ENCODE measurements at places on chromosomes 3 and 15. TPM values are rescaled to one million over a fixed set of nuclear protein-coding genes. Genes with fewer than 3 reads are reported as not detected.

ELL3 gene
- total RNA-seq, result 4.1 TPM

DNA sequence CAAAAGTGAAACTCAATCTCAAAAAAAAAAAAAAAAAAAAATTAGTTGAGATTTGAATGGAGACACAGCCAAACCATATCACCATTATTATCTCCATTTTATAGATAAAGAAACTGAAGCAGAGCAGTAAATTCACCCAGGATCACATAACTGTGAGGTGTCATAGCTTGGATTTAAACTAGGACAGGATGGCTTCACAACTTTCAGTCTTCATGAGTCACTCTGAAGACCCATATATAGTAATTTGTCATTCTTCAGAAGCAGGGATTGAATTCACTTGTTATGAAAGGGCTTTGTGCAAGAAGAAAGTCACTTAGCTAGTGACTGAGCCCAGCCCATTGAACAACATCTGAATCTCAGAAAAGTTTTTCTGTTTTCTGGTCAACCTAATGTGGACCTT is 60.5 kb upstream of the LRIG1 start:
- peaks cover 6% of the 10 kb centered on the region for H3K4me1 ChIP-seq
- H3K27me3 ChIP-seq, result no peaks in the 10 kb centered on the region
- H3K36me3 ChIP-seq, result no peaks in the 10 kb centered on the region
- DNase-seq, result no peak
- H3K4me3 ChIP-seq, result no peak overlapping the region

- no peaks in the 10 kb centered on the region for H3K27me3 ChIP-seq
- peaks cover 4% of the 10 kb centered on the region for H3K4me1 ChIP-seq
- H3K4me3 ChIP-seq, result no peak overlapping the region
Observed at GRCh38 chr15:90839187-90840071, 29.0 kb upstream of the FURIN start.

IRAK2 gene
- 2.5 TPM for total RNA-seq

DNA sequence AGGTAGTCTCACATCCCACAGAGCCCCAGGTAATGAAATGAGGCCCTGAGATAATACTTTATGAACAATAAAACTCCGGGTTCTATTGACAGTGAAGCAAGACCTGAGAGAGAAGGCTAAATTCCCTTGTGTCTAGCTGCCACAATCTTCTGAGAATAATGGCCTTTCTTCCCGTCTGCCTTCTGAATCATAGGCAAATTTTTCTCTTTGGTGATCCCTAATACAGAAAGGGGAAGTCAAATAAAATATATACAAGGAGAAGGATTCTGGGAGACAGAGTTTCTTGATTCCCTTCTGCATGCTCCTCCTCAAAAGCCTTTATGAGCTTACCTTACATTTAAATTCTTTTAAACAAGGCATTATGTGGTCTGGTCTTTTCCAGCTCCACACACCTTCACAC is 29.9 kb upstream of the CCR2 start:
- no peaks in the 10 kb centered on the region for H3K36me3 ChIP-seq
- DNase-seq, result no peak
- H3K27me3 ChIP-seq, result peaks cover 34% of the 10 kb centered on the region
- H3K4me1 ChIP-seq, result no peaks in the 10 kb centered on the region

TTLL13 gene
- total RNA-seq, result 0.58 TPM

DNA sequence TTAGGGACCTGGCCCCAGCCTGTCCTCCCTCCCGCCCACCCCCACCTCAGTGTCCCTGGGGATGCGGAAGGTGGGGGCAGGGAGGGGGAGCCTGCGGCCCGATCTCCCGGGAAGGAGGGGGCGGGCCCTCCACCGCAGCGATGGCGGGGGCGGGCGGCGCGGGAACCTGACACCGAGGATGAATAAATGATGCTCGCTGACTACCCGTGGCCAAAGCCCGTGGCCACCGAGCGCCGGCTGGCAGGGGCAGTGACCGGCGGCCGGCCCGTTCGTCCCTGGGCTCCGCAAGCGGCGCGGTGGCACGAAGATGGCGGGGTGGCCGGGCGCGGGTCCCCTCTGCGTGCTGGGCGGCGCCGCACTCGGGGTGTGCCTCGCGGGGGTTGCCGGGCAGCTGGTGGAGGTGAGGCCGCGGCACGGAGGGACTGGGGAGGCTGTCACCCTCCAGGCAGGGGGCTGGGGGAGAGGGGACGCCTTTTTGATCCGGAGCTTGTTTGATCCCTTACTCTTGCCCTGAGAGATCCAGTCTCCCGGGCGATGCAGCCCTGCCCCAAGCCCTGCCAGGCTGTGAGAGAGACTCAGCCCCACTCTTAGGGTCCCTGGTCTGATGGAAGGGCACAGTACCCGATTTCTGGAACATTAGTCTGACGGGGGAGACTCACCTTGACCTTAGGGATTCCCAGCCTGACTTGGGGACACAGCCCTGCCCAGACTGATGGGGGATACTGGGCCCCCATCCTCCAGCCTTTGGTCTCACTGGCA is at the start of gene TMIE:
TMIE (plus strand) TSS at position 212 of the 759 bp plus-strand sequence; CDS start at position 308, 96 bp downstream.
- H3K27me3 ChIP-seq, result peaks cover 11% of the 10 kb centered on the region
- H3K27ac ChIP-seq, result no peak within 1 kb of the TSS
- no peaks in the 10 kb centered on the region for H3K36me3 ChIP-seq
- H3K4me1 ChIP-seq, result peaks cover 23% of the 10 kb centered on the region
- DNase-seq, result no peak

GRCh38 chr3:79339846-79340245 is 428.0 kb downstream of the ROBO1 start:
- no peak overlapping the region for H3K27ac ChIP-seq
- no peaks in the 10 kb centered on the region for H3K4me1 ChIP-seq
- no peak for DNase-seq
- no peaks in the 10 kb centered on the region for H3K36me3 ChIP-seq

SV2B gene
- total RNA-seq, result 1.7 TPM

DNA sequence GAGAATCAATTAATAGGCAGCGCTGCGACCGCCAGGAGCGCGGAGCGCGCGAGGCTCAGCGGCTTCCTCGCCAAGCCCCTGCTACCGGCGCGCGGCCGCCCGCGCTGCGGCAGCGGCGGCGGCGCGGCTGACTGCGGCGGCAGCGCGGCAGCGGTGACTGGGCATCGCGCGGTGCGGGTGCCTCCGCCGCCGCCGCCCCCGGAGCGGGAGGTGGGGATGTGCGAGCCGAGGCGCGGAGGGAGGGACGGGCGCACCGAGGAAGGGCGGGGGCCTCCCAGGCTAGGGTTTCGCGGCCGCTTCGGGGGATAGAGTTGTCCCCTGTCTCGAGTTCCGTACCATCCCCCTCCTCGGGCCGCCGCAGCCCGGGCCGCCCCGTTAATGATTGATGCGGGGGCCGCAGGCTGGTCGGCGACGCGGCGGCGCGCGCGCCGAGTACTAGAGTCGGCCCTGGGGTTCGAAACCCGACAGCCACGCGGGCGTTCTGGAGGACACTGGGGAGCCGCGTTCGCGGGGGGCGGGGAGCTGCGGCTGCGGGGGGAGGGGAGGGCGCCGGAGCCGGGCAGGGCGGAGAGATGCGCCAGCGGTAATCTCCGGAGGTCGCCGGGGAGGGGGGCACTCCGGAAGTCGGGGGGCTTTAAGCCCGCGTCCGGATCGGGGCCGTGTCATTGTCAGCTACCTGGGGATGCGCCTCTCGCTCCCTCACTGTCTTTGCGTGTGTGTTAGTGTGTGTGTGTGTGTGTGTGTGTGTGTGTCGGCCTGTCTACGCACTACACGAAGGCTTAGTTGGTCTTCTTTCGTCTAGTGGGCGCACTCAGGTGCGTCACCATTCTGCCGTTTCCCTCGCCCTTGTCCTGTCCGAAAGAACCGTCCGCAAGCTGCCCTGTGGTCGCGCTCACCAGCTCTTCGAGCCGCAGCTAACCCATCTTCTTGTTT is at the start of gene PAQR9:
PAQR9 (minus strand) TSS at position 159 of the 933 bp plus-strand sequence. CDS start 338 bp downstream, outside the sequence.
- peaks cover 4% of the 10 kb centered on the region for H3K36me3 ChIP-seq
- peaks cover 4% of the 10 kb centered on the region for H3K4me1 ChIP-seq
- peaks cover 67% of the 10 kb centered on the region for H3K27me3 ChIP-seq

DNA sequence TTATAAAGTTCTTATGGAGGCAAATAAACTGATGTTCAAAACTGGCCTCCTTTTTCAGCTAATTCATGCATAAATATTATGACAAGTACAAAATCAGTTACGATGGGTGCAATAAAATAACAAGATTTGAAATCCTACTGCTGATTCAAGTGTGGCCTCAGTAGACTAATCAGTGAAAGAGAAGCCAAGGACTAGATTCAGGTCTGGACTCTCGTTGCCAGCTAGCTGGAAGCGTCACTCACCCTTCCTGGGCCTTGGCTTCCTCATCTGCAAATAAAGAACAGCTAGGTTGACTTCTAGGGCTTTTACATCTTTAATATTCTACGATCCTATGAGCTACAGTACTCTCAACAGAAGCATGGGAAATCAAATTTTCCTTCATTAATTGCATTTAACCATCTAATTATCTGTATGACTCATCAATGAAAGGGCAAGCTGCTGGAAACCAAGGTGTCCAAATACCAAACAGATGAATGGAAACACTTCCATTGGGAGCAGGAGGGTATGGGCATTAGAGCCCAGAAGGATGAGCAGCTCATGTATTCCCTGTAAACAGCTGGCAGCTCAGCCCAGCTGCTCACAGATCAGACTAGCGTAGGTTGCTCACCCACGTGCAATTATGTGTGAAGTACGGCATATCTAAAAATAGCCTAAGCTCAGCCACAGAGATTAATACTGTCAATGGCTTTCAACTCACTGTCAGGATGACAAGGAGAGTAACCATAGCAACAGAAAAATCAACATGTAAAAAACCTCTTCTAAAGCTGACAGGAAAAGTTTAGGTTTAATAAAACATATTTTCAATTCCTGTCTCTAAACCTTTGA is 294.8 kb downstream of the PLCL2 start:
- no peaks in the 10 kb centered on the region for H3K4me1 ChIP-seq
- H3K36me3 ChIP-seq, result peaks cover 3% of the 10 kb centered on the region
- no peak overlapping the region for H3K27ac ChIP-seq
- no peak for DNase-seq

GRCh38 chr3:192408647-192409200 is 318.6 kb downstream of the FGF12 start:
- peak overlapping the region; percentile 65 for H3K27ac ChIP-seq
- peak overlapping the region; percentile 95 for H3K4me3 ChIP-seq
- peaks cover 87% of the 10 kb centered on the region for H3K27me3 ChIP-seq
- no peaks in the 10 kb centered on the region for H3K36me3 ChIP-seq
- DNase-seq, result no peak
- H3K4me1 ChIP-seq, result peaks cover 4% of the 10 kb centered on the region

PPM1L gene
- 28.7 TPM for total RNA-seq

ARHGAP11A gene
- total RNA-seq, result 21.7 TPM

CCNB2 gene
- 24.6 TPM for total RNA-seq

DNA sequence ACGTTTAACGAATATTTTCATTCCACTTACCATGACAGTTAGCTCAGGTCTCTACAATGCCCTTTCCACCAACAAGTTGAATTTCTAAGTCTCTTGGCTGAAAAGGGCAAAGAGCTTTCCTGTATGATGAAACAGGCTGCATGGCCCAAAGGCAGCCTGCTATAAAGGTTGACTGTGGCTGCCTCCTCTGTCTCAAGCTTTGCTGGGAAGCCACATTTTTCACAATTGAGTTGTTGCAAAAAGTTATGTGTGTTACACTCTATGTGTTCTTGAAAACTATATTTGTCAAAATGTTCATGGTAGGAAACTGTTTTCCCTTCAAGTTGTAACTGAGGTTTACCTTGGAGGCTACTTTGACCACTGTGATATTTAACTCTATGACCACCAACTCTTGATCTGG is 49.5 kb downstream of the DZIP1L start:
- peaks cover 4% of the 10 kb centered on the region for H3K4me1 ChIP-seq
- no peaks in the 10 kb centered on the region for H3K36me3 ChIP-seq
- H3K27ac ChIP-seq, result no peak overlapping the region
- no peak for DNase-seq
- H3K27me3 ChIP-seq, result no peaks in the 10 kb centered on the region

DNA sequence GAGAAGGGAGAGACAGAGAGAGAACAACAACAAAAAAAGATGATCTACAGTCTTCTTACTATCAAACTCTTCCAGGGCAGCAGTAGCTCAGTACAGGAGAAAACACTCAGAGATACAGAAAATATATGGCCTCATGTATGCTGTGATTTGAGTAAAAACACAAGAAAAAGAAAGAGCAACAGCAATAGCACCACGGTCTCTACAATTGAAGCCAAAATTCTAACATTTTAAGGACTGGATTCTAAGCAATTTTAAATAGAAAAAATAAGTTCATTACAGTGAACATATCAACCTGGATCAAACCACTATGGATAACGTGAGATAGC is 43.5 kb upstream of the ALCAM start:
- no peak for DNase-seq
- H3K36me3 ChIP-seq, result no peaks in the 10 kb centered on the region
- H3K4me3 ChIP-seq, result no peak overlapping the region
- H3K27me3 ChIP-seq, result no peaks in the 10 kb centered on the region
- no peaks in the 10 kb centered on the region for H3K4me1 ChIP-seq

- no peak overlapping the region for H3K4me3 ChIP-seq
- no peaks in the 10 kb centered on the region for H3K36me3 ChIP-seq
- H3K27ac ChIP-seq, result no peak overlapping the region
- H3K27me3 ChIP-seq, result no peaks in the 10 kb centered on the region
- DNase-seq, result no peak
Observed at GRCh38 chr3:159739969-159740368, 248.7 kb upstream of the IL12A start.

CCDC174 gene
- total RNA-seq, result 23.2 TPM

IQCF5 gene
- total RNA-seq, result not detected

- no peaks in the 10 kb centered on the region for H3K27me3 ChIP-seq
- no peak overlapping the region for H3K27ac ChIP-seq
- peaks cover 16% of the 10 kb centered on the region for H3K36me3 ChIP-seq
- peaks cover 25% of the 10 kb centered on the region for H3K4me1 ChIP-seq
- no peak for DNase-seq
Observed at GRCh38 chr3:150540991-150541390, 5.3 kb downstream of the SERP1 start.

DNA sequence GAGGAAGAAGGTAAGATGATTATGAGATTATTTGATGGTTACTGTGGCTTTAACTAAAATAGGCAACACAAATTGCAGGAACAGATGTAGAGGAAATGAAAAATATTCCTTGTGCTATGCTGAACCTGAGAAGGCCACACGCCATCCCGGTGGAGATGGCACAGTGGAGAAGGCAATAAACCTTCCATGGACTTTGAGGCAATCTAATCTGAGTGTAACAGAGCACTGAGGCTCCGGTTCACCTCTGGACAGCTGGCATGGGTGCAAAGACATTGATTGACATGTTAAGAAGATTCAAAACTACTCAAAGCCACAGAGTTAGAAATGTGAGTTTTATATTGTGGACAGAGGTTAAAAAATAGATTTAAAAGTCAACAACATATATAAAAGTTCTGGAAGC is 535.7 kb downstream of the AGBL1 start:
- H3K4me3 ChIP-seq, result no peak overlapping the region
- H3K27me3 ChIP-seq, result no peaks in the 10 kb centered on the region
- peaks cover 20% of the 10 kb centered on the region for H3K4me1 ChIP-seq
- no peak for DNase-seq

CYFIP1 gene
- total RNA-seq, result 108 TPM

- no peak overlapping the region for H3K27ac ChIP-seq
- DNase-seq, result no peak
- no peaks in the 10 kb centered on the region for H3K36me3 ChIP-seq
Observed at GRCh38 chr15:83077491-83078230, 10.6 kb upstream of the BTBD1 start.

COL8A1 gene
- 2.6 TPM for total RNA-seq

DNA sequence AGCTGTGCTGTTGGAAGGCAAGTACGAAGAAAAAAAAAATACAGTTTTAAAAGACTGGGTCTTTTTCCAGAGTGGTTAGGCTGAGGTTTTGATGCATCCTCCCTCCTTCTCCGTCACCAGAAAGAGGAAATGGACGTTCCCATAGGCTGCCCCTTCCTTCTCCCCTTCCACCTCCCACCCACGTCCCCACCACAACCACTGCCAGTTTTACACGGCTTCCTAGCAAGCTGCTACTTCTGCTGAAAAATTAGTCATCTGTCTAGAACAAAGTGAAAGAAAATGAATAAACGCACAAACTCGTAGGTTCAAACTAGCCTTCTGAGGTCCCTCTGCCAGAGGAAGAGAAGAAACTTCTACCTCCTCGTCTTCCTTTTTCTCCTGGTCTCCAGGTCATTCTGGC is 71.6 kb upstream of the RPL35A start:
- peaks cover 26% of the 10 kb centered on the region for H3K36me3 ChIP-seq
- no peaks in the 10 kb centered on the region for H3K27me3 ChIP-seq
- no peak for DNase-seq

Data from type B pancreatic cell (in vitro differentiated cells).